ENCODE measurements at places on chromosomes 4 and X.

- no peak for DNase-seq
Measured at GRCh38 chr4:101696276-101697010, 94.1 kb upstream of the BANK1 start.

- no peak for DNase-seq
Measured at GRCh38 chrX:1051421-1051820, 161.0 kb downstream of the CRLF2 start.

GRCh38 chrX:10101269-10101668, 55.5 kb upstream of the CLCN4 start:
- DNase-seq: no peak

DNA sequence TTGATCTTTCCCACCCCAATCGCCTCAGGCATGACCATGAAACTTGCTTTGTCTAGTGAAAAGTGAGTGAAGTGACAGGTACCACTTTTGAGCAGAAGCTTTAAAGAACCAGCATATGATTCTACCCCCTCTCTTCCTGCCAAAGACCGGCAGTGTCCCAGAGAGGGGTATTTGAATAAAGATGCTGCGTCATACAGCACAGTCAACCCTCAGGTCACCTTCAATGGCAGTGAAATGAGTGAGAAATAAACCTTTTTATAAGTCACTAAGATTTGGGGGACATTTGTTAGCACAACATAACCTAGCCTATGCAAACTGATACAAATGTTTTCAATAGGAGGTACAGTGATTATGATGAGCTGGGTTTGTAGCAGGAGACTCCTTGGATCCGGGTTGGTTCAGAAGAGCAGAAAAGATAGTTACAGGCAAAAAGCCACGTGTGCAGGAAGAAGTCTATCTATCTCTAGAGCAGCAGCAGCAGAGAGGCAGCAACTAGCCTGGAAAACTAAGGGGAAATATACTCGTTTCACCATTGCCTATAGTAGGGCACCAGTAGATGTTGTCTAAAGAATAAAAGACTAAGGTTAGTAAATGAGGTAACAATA, 30.3 kb upstream of the SPRY1 start:
- DNase-seq: no peak

DNA sequence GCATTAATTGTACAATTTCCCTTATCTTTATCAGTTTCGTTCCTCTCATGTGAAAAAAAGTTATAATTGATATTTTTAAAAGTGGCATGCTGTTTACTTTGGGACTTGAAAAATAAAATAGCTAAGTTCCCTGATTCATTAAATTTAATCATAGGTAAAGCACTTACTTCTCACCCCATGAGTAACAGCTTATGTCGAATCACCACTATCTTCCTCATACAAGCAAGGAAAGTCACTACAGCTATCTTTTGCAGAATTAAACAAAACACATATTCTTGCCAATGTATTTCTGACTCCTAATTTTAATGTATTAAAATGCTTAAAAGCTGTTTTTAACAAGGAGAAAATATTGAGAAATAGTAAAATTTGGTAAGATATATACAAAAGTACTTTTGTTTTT, 832.4 kb upstream of the PCDH10 start:
- DNase-seq: no peak
